Stimulated activated CD8-positive, alpha-beta memory T cell treated with anti-CD3 and anti-CD28 coated beads, Interleukin-2, amount 100 ng/mL, for 1 hour (primary cell): ENCODE measurements at places on chromosomes 5 and 9.

DNA sequence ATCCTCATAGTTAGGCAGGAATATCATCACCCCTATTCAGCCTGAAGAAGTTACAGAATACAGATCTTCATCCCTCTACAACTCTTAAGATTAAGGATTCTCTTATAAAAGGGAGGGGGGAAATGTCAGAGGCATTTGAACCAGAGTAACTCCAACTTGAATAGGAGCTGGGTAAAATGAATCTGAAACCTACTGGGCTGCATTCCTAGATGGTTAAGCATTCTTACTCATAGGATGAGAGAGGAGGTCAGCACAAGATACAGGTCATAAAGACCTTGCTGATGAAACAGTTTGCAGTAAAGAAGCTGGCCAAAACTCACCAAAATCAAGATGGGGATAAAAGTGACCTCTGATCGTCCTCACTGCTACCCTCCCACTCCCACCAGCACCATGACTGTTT, 14.4 kb downstream of the FREM1 start:
- DNase-seq: no peak

- no peak for DNase-seq
Measured at GRCh38 chr9:129720865-129721545, 31.8 kb downstream of the PTGES start.

DNA sequence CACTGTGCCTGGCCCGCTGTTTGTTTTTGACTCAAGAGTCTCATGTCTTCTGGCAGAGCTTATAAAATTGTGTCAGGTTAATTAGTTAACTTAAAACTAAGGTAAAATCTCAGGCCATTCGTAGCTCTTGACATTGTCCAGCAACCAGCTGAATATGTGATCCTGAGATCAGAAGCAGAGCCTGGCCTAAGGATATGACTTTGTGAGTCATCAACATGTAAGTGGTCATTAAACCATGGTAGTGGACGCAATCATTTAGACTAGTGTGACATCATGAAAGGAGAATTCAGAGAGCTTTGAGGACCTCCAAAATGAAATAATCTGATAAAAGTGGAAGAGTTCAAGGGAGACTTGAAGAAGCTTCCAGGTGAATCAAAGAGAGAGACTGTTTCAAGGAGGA, 23.3 kb downstream of the SPZ1 start:
- no peak for DNase-seq

- DNase-seq: no peak
Measured at GRCh38 chr5:4730279-4730678, 409.9 kb upstream of the ADAMTS16 start.
